ENCODE measurements at places on chromosomes 16 and 17. TPM values are rescaled to one million over a fixed set of nuclear protein-coding genes. Genes with fewer than 3 reads are reported as not detected.

CACNA1H gene
- 1.3 TPM for total RNA-seq

TBC1D3K gene
- not detected for total RNA-seq

RNU2-1 gene
- 7,603 TPM for total RNA-seq

SGCA gene
- total RNA-seq = 0.23 TPM

SLC47A2 gene
- not detected for total RNA-seq

TMC7 gene
- total RNA-seq = not detected

- no peak for DNase-seq
Observed at GRCh38 chr17:17540278-17540906, 44.2 kb upstream of the RASD1 start.

GRCh38 chr17:68642118-68642412 is 40.9 kb upstream of the FAM20A start:
- DNase-seq = no peak

DNA sequence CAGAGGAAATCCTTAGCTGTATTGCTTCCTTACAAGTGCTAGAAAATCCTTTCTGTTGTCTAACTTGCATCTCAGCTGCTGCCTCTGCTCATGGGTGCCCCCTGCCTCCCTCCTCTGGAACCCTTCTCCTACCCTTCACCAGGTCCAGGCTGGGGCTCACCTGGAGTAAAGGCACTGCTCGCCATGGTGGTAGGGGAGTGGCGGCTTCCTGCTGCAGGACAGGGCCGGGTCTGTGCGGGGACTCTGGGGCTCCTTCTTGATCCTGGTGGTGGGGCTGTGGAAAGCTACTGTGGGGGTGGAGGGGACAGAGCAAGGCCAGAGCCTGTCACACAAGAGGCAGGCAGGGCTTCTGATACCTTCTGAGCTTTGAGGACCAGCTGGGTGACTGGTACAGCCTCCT is 12.4 kb downstream of the ETV4 start:
- no peak for DNase-seq

DNA sequence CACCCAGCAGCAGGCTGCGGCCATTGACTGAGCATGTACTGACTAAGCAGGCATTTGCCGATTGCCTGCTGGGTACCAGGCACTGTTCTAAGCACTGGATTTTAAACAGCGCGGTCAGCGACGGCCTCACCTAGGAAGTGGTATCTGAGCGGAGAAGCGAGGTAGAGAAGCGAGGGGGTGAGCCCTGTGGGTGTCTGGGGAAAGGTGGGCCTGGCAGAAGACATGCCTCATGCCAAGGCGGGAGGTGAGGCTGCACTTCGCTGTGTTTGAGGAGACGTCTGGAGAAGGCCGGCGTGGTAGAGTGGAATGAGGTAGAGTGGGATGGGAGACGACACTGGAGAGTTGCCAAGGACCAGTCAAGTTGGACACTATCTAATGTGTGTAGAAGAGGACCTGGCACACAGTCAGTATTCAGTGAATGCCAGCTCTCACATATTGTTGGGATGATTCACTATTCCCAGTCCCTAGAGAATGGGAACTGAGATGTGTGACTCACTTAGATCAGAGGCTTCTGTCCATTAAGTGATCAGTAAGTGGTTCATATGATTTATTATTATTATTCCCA is 14.4 kb downstream of the SYCE1L start:
- DNase-seq = no peak

- DNase-seq = peak; percentile 64
Observed at GRCh38 chr16:23863511-23864422, 28.0 kb downstream of the PRKCB start.

DNA sequence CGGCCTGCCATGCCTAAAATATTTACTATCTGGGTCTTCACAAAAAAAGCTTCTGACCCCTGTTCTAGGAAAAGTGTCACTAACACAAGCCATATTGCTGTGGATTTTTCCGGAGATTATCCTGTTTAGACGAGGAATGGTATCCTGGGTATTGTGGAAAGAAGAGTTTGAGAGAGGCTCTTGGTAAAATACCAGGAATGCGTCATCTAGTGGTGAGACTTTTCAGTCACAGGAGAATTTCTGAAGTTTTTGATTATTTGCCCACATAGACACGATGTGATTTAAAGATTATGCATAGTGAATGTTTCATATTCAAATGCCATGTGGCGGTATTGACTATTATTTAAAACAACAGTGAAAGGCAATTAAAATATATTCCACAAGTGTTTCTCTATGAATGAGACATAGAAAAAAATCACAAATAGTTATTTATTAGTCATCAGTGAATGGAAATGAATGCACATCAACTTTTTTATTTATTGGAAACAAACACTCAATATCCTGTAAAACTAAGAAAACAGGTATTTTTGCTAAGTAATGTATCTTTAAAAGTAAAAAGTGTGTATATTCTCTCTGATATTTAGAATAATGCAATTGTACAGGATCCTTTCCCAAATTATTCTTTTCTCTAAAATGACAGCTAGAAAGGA is 7.8 kb downstream of the KRT28 start:
- DNase-seq = no peak

- peak; percentile 58 for DNase-seq
Observed at GRCh38 chr16:12455287-12455798, 348.3 kb downstream of the CPPED1 start.

DNA sequence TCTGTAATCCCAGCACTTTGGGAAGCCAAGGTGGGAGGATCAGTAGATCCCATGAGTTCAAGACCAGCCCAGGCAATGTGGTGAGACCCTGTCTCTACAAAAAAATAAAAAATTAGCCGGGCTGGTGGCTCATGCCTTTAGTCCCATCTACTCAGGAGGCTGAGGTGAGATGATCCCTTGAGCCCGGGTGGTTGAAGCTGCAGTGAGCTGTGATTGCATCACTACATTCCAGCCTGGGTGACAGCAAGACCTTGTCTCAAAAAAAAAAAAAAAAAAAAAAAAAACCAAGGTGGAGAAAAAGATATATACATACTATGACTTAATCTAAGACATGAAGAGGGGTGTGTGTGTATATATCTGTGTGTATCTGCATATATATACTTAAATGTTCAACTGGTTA is 26.7 kb downstream of the BBS2 start:
- no peak for DNase-seq

DNA sequence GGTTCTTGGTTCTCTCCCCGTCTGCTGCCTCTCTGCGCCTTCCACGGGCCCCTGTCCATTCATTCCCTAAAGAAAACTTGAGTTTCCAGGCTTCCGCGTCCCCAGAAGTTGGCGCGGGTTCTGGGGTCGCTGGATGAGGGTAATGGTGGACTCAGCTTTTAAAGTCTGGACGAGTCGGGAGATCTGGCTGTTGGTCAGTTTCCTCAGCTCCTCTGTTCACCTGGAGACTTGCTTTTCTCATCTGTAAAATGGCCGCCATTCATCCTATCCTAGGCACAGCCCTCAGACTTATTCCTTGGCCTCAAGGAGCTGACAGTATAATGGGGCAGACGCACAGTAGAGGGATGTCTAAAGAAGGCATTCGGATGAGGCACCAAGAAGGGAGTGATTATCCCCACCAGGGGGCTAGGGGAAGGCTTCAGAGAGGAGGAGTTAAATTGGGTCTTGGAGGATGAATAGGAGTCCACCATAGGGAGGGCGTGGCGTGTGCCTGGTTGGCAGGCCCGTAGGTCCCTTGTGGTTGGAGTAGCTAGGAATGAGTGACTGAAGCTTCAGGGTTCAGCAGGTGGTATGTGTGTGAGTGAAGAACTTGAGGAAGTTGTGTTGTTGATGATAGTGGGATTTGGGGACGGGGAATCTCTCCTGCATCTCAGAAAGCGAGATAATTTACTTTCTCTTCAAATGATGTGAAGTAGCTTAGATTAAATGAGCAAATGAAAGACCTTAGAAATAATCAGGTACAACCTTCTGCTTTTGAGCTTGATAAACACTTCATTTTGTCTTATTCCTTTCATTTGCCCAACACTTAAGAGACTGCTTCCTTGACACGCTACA is 652 bp downstream of the VPS35L start:
- peak; percentile 58 for DNase-seq

DNA sequence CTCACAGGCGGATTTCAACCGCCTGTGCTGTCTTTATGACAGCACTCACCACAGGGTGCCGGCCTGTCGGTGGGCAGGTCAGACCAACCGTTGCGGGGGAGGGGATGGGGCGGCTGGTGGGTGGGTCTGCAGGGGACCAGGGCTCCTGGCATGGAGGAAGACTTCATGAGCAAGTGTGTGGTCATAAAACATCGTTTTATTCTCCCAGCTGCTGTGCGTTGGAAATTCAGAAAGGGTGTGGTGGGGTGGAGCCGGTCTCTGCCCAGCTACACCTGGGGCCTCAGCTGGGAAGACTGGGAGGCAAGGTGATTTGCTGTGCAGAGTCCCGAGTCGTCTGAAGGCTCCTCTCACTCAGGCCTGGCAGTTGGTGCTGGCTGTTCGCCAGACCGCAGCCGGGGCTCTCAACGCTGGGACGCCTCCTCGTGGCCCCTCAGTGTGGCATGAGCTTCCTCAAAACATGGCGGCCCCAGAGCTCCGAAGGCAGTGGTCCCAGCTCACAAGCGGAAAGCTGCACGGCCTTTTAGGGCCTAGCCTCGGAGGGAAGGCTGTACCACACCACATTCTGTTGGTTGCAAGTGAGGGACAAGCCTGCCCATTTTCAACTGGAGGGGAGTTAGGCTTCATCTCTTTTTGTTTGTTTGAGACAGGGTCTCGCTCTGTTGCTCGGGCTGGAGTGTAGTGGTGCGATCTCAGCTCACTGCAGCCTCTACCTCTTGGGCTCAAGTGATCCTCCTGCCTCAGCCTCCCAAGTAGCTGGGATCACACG is 45.8 kb upstream of the GSE1 start:
- no peak for DNase-seq

GRCh38 chr17:74646231-74646630 is 22.7 kb upstream of the CD300E start:
- no peak for DNase-seq

- DNase-seq = no peak
Observed at GRCh38 chr16:51719376-51719775, 568.3 kb upstream of the SALL1 start.

DNA sequence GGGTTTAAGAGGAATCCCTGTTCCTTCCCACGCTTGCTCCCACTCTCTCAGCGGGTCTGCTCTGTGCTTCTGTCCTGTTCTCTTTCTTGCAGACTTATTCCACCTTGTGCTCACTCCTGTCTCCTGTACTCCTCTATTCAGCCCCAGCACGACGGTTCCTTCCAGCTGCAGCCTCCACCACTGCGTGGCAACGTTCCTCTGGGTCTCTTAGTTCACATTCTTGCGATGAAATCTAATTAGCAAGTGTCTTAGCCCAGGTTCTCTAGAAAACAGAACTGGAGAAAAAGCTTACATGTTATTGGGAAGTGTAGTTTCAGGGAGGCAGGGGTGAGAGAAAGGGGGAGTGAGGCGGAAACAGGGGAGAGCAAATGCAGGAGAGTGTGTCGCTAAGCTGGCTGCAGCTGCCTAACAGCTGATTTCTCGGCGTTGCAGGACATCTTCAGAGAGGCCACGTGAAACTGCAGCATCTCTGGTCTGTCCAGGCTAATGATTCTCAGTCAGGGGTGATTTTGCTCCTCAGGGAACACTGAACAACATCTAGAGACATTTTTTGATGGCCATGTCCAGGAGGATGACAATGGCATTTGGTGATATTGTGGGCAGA is 213.2 kb upstream of the NLRP1 start:
- DNase-seq = no peak

DNA sequence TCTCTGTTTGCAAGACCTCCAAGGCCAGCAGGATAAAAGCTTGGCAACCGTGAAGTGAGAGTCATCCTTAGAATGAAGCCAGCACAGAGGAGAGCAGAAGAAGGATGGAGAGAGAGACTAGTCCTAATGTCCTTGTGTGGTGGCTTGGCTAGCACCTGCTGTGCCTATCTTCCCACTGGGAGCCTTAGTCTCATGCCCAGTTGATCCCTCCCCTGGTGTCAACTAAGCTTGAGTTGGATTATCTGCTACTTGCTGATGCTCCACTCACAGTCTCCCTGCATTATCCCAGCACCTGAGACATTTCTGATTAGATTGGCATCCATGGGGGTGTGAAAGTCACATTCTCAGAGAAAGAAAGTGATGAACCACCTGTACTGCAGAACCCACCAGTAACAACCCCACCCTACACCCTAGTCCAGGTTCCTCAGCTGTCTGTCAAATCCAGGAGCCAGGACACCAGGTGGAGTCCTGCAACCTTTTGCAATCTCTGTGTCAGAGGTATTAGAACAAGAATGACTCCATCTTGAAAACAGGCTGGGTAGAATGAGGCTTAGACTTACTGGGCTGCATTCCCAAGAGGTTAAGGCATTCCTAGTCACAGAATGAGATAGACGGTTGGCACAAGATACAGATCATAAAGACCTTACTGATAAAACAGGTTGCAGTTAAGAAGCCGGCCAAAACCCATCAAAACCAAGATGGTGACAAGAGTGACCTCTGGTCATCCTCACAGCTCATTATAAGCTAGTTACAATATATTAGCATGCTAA is 460.2 kb upstream of the C16orf82 start:
- no peak for DNase-seq

DNA sequence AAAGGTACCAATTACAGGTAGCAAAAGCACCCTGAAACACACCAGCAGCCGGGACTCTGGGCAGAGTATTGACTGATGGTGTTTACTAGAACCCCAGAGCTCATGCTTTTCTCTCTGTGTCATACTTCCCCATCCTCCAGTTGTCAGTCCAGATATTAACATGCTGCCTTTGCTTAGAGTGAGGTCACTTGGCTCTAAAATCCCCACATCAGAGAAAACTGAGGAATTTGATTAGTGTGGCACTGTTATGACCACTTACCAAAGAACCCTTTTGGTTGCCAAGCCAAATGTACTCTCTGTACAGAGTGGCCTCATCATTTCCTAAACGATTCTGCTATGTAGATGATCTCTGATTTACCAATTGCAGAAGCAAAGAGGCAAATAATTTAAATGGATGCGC is 80.4 kb downstream of the ABCC12 start:
- DNase-seq = no peak

DNA sequence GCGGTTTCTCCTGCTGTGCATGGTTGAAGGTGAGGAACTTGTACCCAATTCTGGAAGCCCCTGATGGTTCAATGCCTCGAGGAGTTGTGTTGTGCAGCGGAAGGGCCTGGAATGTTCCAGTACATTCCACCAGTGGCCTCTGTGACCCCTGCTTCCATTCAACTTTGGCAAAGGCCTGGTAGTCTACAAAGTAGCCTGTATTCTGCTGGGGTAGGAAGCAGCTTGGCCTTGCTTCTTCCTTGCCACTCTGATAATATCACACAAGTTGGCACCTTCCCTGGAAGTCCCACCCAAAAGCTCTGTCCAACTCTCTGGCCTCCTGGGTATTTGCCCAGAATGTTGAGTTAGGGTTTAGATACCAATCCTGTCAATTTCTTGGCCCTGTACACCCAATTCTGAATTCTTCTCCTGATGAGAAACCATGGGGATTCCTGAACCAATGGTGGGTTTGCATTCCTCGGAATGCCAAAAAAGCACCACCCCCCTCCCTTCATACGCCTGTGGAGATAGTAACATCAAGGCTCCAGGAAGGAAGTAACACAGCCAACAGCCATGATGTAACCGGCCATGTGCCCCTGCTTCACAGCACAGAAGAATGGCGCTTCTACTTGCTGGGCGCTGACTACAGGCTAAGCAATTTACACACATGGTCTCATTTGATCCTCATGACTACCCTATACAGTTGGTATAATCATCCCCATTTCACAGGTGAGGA is 11.8 kb upstream of the FAM117A start:
- DNase-seq = no peak

Measured in activated CD8-positive, alpha-beta memory T cell treated with anti-CD3 and anti-CD28 coated beads, Interleukin-2, amount 10 ng/mL, durations not matched to agents 7 days and 5 days (primary cell).